ENCODE measurements at places on chromosomes 6 and 20.

- DNase-seq: peak; percentile 94
Observed at GRCh38 chr6:13395272-13396237, 67.2 kb upstream of the TBC1D7 start.

DNA sequence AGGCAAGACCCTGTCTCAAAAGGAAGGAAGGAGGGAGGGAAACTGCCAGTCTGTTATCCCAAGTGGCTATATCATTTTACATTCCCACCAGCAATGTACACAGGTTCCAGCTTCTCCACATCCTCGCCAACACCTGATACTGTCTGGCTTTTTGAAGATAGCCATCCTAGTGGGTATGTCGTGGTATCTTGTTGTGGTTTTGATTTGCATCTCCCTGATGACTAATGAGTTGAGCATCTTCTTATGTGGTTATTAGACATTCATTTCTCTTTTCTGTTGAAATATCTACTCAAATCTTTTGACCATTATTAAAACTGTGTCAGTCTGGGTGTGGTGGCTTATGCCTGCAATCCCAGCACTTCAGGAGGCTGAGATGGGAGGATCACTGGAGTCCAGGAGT, 47.9 kb upstream of the ARID1B start:
- DNase-seq: no peak

DNA sequence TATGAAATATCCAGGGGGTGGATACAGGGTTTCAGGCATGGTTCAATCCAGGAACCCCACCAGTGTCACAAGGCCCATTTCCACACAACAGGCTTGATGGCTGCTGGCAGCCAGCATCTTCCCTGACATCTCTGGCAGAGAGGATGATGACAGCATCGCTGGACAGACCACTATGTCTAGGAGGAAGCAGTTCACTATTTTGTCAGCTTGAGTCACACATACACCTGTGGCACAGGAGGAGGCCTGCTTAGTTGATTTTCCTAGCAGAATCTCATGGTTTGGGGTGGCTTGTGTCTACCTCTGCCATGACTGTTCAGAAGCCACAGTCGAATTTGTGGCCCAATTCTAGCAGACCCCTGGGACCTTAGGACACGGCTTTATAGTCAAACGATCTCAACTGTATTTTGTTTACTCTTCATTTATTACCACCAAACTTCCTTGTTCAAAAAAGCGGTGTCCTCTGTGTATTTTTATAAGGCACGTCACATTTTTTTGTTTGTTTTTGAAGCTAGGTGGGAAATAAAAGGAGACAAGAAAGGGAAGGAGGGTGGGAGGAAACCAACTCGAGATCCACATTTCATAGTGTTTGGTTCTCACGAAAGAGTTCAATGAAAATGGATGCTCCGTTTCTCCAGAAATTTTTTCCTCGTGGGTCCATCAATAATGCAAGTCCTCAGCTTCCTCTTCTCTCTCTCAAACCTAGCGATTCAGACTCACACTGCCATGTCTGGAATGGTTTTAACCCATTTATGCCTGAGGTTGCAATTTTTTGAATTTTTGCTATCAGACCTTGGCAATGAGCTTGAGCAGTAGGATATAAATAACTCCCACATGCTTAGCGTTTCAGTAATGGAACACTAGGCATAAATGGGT, 94.4 kb downstream of the TOX2 start:
- DNase-seq: no peak

GRCh38 chr20:20293141-20293540, 74.8 kb upstream of the INSM1 start:
- DNase-seq: no peak

DNA sequence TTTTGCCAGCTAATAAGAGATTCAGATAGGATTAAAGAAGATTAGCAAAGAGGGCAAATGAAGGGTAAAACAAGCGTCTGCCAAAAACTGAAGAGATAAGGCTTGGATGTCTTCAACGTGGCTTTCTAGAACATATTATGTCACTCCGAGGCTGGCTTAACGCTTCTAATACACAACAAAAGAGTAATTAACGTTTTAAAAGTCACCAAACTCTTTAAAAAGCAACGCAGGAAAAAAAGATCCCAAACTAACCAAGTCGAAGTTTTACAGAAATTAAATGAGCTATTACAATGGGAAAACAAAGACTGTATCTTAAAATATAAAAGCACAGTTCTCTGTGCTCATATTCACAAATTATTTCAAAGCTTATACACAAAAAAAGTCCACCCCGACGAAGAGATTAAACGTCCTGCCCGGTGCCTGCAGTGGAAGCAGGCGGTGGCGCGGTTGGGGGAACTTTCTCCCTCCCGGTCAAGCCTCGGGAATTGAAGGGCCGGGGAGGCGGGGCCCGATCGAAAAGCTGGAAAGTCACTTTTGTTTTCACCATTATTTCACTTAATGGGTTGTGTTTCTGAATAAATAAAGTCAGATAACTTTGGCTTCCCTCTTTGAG, 1.2 kb downstream of the MAK start:
- DNase-seq: no peak

DNA sequence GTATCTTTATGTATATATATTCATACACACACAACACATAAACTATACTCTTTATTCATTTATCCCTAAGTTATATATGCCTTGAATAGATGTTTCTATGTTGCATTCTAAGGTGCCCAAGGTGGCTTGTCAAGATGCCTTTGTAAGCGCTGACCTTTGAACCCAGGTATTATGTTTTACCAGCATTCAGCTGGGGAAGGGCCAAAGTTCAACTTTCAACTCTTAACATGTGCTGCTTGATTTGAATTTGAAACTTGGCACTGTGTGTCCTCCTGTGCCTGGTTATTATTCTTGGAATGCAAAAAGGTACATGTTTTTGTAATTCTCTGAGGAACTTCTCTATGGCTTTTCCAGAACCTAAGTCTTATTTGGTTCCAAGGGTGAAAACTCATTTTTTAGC, 146.5 kb downstream of the EDN1 start:
- DNase-seq: no peak

DNA sequence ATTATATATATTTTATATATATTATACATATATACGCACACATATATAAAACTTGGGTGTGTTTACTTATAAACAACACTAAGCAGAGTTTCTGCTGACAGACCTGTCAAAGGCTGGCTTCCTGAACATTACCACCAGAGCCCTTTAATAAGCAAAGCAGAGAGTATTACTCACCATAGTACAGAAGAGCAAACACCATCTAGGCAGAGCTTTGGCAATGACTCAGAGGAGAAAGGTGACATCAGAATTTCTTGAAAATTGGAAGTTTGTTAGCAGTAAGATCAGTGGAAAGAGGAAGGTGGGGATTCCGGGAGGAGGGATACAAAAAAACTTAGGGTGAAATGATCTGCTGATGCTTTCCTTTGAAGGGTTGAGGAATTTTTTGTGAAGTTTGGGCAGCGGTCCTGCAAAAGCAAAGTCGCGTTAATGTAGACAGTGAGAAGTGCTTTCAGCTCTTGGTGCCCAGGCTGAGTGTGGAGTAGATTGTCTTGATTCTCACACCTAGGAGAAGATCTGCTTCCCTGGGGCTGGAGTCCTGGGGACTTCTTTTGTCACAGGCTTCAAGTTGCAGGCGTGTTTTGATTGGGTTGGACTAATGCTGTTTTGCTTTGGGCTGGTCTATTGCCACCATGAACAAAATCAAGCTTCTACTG, 109.6 kb upstream of the BACH2 start:
- no peak for DNase-seq

DNA sequence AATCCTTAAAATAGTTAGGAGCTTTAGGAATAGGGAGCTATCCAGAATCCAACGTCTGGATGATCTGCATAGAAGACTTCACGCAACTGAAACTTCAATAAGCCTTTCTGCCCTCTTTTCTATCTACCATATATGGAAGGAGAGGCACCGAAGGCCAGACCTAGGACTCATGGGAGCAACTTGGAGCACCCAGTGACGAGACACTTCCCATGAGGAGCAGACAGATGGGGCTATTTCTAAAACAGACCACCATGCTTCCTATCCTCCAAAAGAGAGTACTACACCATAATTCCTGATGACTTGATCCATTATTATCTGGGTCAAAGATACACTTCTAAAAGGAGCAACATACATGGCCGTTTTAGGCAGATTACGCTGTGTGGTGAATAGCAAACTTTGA, 6.0 kb downstream of the RPP40 start:
- no peak for DNase-seq

DNA sequence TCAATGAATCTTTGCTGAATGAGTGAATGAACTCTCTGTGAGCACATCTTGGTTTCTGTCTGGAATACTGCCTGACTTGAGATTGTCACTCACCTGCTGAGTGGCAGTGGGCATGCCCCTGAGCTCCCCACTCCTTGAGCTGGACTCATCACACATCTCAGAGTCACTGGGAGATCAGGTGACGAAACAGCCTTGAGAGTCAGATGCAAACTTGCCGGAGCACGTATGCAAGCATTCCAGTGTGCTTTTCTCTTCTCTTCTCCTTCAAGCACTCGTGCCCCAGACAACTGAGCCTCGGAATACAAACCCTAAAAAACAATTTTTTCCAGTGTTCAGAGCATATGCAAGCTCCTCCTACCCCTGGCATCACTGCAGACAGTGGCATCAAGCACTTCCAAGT, 9.4 kb upstream of the BMP7 start:
- DNase-seq: no peak

DNA sequence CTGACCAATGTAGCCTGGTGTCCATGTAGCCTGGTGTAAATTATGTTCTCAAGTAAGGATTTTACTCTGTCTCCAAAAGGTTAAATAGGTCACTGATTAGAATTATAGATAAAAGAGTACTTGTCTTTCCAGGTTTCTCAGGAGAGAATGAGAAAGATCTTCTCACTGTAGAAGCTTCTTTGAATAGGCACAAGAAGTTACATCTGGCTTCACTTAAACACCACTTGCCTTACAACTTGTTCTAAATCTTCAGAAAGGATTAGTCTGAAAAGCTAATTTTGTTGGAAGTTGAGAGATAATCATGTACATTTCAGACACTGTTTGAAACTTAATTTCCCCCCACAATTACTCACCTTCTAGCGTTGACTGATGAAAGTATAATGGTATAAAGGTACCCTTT, 275.3 kb downstream of the FARS2 start:
- DNase-seq: no peak

GRCh38 chr6:64034291-64034690, 398.7 kb downstream of the PHF3 start:
- DNase-seq: no peak

DNA sequence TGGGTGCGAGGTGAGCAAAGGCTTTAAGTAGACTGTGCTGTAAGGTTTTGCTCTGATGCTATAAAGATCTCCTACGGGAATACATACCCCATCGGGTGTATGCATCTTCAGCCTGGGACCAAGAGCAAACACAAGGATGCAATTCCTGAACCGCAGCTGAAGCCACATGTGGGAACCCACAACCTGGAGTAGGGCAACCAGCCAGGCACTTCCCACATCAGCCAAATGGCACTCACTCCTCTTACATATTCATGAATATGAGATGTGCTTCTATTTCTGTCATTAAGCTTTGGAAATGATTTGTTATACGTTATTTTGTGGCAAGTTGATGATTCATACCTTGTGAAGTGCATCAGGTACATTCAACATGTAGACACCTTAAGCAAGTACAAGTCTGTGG, 619.2 kb downstream of the C6orf118 start:
- no peak for DNase-seq
